ENCODE measurements at places on chromosomes 16 and 17.

DNA sequence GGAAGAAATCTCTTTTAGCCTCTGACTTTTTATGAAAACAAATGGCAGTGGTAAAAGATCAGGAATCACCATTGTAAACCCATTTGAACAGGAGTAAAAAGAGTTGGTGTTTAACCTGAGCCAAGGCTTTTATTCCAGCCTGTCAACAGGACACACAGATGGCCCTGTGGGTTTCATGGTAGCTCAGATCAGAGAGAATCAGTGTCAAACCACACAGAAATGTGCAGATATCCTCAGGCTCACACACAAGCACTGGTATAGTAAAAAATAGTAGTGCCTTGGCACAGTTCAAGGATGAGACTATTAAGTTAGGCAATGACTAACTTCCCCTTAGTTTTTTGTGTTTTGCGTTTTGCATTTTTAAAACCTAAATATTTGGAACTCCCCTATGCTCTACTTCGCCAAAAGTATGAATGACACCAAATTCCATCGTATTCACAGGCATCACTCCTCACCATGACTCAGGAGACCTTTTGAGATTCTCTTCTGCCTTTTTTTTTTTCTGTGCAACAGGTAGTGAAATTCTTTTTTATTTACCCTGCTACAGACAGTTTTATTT lies 1200.0 kb downstream of the CDH11 start:
- DNase-seq: no peak

DNA sequence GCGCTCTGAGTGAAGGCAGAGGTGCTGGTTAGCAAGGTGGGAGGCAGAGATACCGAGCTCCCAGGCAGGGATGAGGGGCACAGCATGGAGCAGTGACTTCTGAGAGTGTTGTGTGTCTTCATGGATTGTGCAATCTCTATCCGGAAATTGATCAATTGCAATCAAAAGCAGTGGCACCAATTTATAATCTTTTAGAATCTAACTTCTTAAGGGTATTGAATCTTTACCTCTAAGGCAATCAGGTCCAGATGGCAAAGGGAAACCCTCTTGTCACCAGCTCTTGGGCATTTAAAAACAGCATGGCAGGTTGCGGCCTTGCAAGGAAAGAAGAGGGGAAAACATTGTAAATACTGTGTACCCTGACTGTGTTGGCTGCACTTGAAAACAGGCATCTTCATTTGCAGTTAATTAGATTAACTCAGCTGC lies 58.0 kb upstream of the MRTFB start:
- DNase-seq: peak; percentile 98

DNA sequence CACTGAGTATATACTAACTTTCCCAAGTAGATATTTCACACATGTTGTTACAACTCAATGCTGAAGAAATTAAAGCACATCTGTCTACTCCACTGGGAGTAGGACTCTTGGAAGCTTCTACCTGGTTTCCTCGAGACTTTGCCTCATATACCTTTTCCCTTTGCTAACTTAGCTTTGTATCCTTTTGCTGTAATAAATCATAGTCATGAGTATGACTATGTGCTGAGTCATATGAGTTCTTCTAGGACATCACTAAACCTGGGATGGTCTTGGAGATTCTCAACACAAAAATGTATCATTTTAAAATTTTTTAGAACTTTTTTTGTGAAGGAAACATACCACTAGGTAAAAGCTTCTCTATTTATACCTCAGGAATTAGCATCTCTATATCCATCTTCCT lies 39.8 kb downstream of the ABCA5 start:
- no peak for DNase-seq

- DNase-seq: no peak
These were observed 8.6 kb downstream of the MAPT start for GRCh38 chr17:45902892-45903346.

DNA sequence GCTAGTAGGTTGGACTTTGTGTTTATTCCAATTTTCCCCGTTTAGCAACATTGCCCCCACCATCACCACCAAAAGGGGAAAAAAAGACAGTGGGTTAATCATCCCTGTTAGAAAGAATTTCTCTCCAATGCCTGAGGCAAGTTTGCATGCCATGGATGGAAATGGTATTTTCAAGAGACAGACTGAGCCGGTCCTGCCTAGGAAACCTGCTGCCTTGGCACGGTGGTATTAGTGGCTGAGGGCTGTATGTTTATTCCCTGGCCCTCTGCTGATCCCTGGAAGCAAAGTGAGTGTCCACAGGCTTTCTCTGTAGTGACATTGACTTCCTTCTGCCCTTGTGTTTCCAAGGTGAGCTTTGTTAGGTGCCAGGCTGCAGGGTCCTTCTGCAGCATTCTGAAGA lies 427.0 kb upstream of the RBFOX1 start:
- no peak for DNase-seq

- DNase-seq: no peak
These were observed 2.4 kb downstream of the C1QL1 start for GRCh38 chr17:44965481-44966234.

DNA sequence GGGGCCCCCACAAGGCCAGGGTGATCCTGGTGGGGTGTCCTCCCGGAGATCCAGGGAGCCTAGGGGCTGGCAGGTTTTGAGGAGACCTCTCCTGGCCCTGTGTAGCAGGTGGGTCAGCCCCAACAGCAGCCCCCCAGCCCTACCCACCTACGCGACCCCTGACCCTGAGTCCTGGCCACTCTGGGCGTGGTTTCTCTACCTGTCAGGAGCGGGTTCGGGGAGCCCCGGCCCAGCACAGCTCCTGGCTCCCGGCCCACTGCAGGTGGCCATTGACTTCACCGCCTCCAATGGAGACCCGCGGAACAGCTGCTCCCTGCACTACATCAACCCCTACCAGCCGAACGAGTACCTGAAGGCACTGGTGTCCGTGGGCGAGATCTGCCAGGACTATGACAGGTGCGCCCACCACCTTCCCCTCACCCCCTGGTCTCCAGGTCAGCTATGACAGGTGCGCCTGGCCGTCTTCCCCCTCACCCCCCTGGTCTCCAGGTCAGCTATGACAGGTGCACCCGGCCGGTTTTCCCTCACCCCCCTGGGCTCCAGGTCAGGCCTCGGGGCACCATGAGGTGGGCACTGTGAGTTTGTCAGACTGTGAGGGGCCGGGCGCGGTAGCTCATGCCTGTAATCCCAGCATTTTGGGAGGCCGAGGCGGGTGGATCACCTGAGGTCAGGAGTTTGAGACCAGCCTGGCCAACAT lies 13.0 kb downstream of the CPNE7 start:
- DNase-seq: no peak

GRCh38 chr17:76079956-76080767 lies 1.2 kb downstream of the ZACN start:
- peak; percentile 62 for DNase-seq

DNA sequence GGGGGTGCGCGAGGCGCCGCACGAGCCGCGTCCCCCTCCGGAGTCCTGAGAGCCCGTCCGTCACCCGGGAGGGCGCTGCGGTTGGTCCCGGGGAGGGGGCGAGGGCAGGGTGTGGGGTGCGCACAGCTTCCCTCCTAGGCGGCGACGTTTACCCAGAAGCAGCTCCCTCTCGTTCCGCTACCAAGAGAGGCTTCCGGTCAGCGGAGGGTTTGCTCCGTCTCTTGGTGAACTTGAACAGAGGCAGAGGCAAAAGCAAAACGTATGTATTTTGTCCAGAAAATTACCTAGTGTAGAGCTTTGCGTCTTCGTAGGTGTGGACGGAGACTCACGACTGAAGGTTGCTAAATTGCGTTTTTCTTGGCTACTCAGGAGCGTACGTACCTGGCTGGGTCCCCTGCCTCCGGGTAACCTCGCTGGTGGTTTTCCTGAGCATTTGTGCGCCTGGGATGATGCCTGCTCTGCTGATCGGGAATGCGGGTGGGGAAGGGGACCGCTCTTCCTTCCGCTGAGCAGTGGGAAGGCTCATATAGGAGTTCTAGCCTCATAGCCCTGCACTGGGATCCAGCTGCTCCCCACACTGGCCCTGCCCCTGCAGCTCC lies 833 bp downstream of the WSCD1 start:
- DNase-seq: no peak

DNA sequence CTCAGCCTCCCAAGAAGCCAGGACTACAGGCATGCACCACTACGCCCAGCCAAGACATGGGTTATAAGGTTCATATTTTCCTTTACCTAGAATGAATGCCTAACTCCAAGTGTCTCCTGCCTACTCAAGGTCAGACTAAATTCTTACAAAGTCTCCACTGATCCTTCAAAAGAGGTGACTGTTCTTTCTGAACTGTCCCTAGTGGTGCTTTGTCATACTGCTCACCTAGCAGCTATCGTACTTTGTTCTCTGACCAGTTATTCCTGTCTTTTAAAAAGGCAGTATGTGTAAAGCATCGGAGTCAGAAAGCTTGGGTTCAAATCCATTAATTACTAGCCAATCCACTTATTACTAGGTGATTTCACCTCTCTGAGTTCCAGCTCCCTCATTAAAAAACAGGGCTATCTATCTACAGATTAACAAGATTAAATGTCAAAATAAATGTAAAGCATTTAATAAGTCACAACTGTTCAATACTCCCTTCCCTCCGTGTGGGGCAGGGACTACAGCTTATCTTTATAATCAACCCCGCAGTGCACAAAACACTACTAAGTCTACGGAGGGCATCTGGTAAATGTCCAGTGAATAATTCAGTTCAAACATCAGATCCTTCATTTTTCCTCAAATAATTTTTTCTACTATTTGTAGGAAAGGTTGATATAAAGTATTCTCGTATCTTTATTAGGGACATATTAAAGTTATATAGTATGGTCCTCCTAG lies 20.0 kb upstream of the ITGA2B start:
- DNase-seq: no peak

DNA sequence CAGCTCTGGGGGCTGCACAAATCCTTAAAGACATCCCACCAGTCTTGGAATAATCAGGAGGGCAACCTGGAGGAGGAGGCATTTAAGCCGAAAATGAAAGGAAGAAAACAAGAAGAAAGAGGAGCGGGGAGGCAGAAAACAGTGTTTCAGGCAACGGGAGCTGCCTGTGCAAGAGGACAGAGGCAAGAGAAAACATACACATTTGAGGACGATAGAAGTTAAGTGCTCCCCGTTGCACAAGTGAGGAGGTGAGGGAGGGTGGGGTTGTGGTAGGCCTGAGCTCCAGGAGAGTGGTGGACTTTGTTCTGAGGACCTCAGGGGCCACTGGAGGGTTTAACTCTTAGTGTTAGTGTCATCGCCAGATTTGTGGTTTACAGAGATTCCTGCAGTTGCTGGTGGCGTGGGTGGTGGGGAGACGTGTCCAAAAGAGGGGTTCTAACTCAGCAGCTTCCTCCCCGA lies 27.6 kb upstream of the CIBAR2 start:
- no peak for DNase-seq

GRCh38 chr16:74586948-74587347 lies 20.0 kb downstream of the GLG1 start:
- DNase-seq: no peak

DNA sequence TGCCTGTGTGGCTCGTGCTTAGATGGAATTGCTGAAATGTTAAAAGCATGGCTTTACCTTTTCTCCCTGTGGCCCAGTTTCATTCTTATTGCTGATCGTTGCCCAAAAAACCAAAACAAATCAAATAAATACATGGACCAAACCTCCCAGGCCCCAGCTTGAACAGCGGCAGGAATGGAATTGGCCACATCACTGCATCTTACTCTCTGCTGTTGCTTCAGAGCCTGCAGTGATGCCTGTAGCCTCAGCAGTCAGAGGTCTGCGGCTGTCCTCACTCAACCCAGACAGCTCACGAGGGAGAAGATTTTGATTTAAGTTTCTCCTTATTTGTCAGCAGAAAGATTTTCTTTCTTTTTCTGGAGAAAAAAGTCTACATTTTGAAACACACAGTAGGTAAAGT lies 91.5 kb downstream of the NPIPB11 start:
- DNase-seq: no peak

DNA sequence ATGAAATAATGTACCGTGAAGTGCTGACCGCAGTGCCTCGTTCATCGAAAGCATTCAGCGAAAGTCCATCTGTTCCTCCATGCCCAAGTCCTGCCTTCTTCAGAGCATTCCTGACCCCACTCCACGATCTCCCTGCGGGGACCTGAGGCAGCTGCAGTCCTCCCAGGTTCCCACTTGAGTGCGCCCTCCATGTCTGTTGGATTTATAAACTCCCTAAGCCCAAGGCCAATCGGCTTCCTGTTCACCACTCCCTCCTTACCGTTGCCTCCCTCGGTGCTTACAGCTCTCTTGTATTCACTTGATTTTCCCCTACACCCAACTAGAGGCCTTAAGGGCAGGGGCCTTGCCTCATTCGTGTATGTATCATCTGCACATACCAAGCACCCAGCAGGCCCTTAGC lies 2.8 kb downstream of the RAD51D start:
- no peak for DNase-seq

GRCh38 chr16:396605-397004 lies 394 bp upstream of the NME4 start:
- DNase-seq: peak; percentile 18

DNA sequence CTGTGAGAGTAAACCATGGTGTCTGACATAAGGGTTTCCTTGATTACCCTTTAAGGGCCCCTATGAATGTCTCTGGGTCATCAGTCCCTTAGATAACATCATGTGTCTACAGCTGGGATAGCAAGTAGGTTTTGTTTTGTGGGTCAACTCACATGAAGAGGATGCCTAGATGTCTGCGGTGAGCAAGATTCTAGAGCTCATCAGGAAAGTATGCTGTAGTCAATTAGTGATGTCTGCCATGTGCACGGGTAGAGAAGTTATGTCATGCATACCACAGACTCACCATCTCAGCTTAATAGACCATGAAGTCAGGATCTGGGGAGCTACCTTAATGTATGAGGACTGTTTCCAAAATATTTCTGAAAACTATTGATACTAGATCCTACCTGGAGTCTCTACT lies 57.5 kb downstream of the CDH13 start:
- DNase-seq: no peak

DNA sequence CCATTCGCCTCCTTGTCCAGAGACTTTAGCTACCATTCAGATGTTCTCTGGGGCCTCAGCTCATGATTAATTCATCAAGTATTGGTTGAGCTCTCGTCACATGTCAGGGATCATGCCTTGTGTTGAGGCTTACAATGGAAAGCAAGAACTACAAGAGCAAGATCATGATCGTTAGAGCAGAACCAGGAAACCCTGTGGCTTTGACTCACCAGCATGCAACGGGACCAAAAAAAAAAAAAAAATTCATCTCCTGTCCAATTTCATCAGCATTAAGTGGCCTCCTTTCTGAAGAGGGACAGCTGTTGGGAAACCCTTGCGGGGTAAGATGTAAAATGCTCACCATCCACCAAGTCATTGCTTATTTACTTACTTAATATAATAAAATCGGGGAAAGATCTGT lies 12.1 kb upstream of the USP10 start:
- DNase-seq: no peak

- peak; percentile 10 for DNase-seq
These were observed 96.8 kb upstream of the ELAC2 start for GRCh38 chr17:13114601-13115031.

Data from NCI-H524 (cell line).